ENCODE measurements at places on chromosomes 16 and 17.
A peak's percentile ranks its signal among the peaks of the same experiment; 100 is the strongest.

DNA sequence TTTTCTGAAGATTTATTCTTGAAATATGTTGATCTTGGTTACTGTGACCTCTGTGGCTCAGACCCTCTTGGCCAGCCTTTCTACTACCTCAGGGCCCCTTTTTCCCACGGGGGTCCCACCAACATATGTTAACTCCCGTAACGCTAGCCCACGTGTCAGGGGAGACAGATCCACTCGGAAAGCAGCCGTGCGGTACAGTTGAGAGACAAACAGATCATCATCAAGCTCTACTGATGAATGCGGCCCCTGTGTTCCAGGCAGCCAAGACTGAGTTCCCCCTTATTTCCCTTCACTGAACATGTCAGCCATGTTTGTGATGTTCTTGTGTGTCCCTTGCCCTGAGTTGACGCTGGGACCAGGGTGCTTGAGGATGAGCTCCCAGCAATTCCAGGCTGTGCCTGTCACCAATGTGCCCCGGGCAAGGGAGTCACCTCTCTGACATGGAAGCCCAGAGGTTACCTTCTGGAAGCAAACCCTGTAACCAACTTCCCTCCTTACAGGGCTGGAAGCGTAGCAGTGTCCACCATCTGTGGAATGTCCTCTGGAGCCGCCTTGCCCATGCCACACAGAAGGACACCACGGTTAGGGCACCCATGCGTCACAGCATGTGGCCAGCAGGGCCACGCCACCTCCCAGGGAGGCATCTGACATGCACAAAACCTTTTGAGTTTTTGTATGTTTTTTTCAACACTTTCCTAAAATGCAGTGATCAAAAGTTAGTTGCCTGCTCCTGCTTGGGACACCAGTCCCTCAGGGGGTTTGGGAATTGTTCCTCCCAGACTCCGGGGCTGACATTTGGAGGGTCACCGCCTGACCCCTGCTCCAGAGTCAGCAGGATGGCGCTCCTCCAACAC, 193.7 kb upstream of the CHMP6 start:
- no peak for DNase-seq

DNA sequence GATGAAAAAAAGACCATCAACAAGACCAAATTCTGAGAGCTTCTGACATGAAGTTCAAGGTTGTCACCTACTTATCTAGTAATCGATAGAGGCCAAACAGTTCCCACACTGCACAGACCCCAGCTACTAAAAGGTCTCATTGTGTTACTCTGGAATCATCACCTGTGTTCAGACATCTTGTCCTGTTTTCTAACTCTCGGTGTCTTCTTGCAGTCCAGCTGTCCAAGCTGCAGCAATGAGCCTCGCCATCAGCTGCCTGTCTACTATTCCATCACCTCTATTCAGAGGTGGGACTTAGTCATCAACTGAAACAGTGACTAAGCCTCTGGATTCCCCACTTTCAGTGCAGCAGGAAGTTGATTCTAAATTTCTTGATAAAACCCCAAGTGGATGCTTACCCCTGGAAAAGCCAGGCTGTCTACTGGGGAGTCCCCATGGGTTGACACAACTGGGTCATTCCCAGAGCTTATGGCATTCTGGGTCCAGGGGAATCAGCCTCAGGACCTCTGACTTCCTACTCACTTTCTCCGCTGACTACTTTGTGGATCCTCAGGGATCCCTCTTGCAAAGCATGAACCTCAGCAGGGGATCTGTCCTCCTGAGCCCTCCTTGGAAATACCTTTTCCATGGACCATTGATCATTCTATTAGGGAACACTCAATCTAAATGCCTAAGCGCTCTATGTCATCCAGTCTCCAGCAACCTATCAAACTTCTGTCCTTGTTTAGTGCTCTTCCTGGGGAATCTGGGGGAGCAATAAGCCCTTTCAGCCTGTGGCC, 46.5 kb downstream of the HNF1B start:
- peak; percentile 8 for DNase-seq

DNA sequence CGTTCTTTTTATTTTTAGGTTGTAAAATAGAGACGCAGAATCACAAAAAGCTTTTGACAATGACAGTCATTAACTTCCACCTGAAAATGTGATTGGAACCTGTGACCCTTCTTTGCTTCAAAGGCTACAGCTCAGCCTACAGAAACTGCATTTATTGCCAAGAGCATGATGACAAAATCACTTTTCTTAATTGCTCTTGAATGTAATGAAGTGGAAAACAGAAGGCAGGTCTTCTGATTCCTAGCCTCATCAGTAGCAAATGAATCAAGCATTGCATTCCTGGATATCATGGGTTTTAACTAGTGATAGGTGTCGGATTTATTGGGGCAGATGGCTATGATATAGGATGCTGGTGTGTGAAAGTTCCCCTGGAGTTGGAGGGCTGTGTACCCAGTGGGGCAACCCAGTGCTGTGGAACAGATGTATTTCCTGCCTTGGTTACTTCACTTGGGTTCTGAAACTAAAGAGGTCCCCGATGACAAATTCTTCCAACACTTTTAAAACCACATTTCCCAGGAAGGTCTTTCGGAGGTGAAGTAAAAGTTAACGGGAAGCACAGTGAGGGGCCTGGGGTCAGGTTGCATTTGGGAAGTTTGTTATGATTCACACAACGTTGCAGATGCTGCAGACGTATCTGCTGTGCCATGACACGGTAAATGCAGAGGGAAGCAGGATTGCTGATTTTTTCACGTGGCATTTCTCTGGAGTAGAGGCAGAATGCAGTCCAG, 127.5 kb downstream of the HS3ST3A1 start:
- DNase-seq = no peak

DNA sequence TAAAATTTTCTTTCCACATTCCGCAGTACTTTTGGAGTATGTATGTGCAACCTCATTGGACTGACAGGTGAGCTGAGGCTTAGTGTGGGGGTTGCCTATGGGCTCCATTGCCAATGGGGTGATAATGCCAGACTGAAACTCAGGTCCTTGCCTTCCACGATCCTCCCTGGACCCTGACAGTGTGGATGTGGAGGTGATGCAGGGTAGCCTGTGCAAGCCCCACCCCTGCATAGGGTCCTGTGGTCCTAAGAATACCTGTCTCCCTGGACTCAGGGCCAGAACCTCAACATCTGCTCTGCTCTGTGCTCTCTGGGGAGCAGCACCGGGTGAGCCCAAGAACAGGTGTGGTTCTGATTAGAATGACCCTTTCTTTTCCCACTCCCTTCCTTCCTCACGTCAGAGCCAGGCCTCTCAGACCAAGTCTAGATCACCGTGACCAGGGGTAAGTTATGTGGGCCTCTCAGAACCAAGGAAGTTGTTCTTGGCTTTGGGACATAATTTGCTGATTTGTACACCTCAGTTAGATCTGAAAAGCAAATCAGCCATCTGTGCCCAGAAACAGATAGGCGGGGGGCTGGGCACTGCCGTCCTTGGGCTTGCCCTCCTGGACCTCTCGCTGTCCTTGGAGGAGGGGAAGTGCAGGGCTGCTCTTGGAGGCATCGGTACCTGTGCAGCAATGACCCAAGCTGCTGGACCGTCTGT, 8.4 kb upstream of the TNS4 start:
- no peak for DNase-seq

DNA sequence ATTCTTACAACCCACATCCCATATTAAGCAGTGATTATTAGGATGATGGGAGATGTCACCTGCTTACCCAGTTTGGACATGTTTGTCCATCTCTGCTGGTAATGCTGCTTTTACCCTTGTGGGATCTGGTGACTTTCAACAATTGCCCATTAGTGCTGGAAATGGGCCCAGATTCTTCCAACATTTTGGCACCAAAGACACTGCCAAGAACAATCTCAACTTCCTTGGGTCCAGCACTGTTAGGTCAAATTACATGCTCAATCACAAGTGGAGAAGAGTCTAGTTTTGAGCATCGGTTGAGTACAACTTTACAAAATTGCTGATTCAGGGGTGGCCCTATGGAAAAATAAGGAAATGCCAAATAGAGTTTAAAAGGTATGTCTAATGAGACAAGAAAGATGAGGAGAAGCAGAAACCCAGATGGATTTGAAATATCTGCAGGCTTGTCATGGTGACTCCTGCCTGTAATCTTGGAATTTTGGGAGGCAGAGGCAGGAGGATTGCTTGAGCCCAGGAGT, 13.0 kb upstream of the ZFP3 start:
- no peak for DNase-seq

- DNase-seq = no peak
Observed at GRCh38 chr16:89311636-89312035, 94.1 kb downstream of the ZNF778 start.

DNA sequence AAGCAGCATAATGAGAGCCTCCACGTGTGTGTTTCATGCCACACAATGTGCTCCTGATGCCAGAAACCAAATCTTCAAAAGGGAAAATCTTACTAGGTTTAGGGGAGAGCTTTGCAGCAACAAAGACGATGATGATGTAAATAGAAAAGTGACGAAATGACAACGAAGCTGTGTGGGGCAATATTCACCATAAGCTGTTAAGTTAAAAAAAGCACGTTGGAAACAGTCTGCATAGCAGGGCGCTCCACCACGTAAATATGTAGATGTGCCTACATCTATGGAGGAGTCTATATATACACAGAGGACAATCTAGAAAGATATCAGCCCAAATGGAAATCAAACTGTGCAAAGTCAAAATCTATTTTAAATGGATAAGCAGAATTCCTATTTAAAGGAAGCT, 61.0 kb downstream of the RPH3AL start:
- DNase-seq = no peak

- DNase-seq = no peak
Observed at GRCh38 chr17:67676305-67676704, 41.4 kb upstream of the NOL11 start.

GRCh38 chr17:36940313-36941264, 3.3 kb downstream of the LHX1 start:
- no peak for DNase-seq

GRCh38 chr17:60224064-60224463, 74.3 kb downstream of the CA4 start:
- DNase-seq = no peak

All from PC-3 (cell line).